ENCODE measurements at places on chromosomes 2 and 18. TPM values are rescaled to one million over a fixed set of nuclear protein-coding genes. Genes with fewer than 3 reads are reported as not detected.

Gene TXNDC2
- not detected for total RNA-seq

Gene DPP10
- total RNA-seq, result not detected

Gene KCNG2
- not detected for total RNA-seq

Gene MYO5B
- 0.18 TPM for total RNA-seq

GRCh38 chr2:152051436-152051835 is 47.4 kb downstream of the CACNB4 start:
- H3K27ac ChIP-seq, result no peak overlapping the region
- no peak for DNase-seq
- H3K36me3 ChIP-seq, result no peaks in the 10 kb centered on the region

GRCh38 chr2:415986-416610 is 128.2 kb upstream of the ALKAL2 start:
- no peak for DNase-seq
- H3K4me3 ChIP-seq, result no peak overlapping the region
- no peak overlapping the region for H3K27ac ChIP-seq
- H3K36me3 ChIP-seq, result no peaks in the 10 kb centered on the region
- no peaks in the 10 kb centered on the region for H3K4me1 ChIP-seq

GRCh38 chr2:102967451-102967850 is 205.6 kb downstream of the TMEM182 start:
- no peak overlapping the region for H3K27ac ChIP-seq
- peaks cover 2% of the 10 kb centered on the region for H3K27me3 ChIP-seq
- DNase-seq, result no peak
- no peaks in the 10 kb centered on the region for H3K4me1 ChIP-seq
- H3K4me3 ChIP-seq, result no peak overlapping the region

DNA sequence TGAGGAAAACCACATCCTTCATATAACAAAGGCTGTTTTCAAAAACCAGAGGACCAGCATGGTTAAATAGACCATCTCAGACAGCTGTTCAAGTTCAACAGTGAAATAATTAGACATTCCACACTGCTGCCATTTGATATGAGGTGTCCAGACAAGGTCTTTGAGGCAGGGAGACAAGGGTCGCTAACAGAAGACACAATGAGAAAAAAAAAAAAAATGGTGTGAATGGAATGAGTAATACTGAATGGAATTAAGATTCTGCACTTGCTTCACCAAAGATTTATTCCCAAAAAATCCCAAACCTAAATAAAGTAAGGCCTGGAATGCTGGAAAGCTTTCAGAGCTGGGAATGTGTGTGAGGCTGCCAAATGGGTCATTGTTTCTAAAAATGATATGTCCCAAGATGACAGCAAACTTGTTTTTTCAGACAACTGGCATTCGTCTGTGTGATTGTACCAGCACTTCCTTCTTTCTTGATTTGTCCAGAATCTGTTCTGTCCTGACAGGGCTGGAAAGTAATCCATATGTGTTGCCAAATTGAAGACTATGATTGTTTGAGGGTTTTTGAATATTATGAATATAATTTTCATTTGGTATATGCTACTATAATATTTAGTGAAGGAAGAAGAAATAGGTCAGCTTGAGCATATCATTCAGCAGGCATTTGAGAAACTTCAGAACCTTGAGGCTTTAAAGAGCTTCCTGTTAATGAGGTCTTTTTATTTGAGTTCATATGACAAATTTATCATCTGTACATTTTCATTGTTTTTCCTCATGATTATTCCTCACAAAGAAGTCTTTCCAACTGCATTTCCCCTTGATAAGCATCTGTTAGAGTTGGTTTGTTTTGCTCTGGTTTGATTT is 85.2 kb upstream of the ITGA4 start:
- no peaks in the 10 kb centered on the region for H3K27me3 ChIP-seq
- no peaks in the 10 kb centered on the region for H3K36me3 ChIP-seq
- H3K4me1 ChIP-seq, result peaks cover 22% of the 10 kb centered on the region
- H3K4me3 ChIP-seq, result no peak overlapping the region

DNA sequence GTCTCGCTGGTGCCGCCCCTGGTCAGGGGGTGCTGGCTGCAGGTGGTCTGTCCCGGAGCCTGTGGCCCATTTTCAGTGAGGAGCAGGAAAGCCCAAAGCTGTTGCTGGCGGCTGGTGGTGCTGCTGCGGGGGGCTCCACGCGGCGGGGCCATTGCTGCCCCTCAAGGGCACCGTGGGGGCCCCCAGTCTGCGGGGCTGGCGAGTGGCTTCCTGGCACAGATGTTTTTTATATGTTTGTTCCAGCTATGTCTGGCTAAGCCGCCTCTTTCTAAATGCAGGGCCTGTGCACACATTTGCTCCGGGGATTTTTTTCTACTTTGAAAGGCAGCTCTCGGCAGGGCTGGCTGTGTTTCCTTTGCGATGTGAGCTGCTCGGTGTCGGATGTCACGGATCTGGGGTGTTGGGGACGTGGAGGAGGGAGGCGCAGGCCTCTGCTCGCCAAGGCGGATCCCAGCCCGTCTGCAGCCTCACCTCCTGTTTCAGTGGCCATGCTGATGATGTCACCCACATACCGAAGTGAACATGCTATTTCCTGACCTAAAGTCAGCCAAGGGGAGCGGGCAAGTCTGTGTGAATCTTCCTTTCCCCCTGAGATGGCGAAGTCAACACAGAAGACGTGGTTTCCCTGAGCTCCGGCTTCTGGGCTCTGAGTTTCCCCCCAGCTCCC is 112.0 kb upstream of the CTDP1 start:
- DNase-seq, result no peak
- H3K27me3 ChIP-seq, result no peaks in the 10 kb centered on the region
- H3K36me3 ChIP-seq, result peaks cover 2% of the 10 kb centered on the region
- no peak overlapping the region for H3K27ac ChIP-seq

DNA sequence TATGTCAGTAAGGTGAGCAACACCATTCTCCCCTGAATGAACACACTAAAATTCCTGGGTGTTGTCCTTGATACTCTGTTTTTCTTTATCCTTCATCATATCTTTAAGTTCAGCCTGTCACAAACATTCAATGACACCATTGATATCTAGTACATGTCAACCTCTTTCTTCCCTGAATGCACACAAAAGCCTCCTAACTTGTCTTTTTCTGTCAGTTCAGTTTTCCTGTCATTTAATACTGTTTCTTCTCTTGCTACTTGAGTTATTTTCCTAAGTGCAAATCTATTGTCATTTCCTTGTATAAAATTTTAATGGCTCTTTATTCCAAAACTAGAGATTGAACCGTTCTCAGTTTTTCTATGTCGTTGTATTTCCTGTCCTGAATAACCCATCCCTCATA is 1107.6 kb upstream of the SLC39A10 start:
- H3K4me3 ChIP-seq, result no peak overlapping the region
- no peaks in the 10 kb centered on the region for H3K4me1 ChIP-seq
- H3K27ac ChIP-seq, result no peak overlapping the region
- H3K27me3 ChIP-seq, result no peaks in the 10 kb centered on the region
- H3K36me3 ChIP-seq, result no peaks in the 10 kb centered on the region

- no peak overlapping the region for H3K27ac ChIP-seq
- no peak for DNase-seq
- no peaks in the 10 kb centered on the region for H3K36me3 ChIP-seq
Measured at GRCh38 chr18:3511980-3512379, 62.0 kb downstream of the TGIF1 start.

DNA sequence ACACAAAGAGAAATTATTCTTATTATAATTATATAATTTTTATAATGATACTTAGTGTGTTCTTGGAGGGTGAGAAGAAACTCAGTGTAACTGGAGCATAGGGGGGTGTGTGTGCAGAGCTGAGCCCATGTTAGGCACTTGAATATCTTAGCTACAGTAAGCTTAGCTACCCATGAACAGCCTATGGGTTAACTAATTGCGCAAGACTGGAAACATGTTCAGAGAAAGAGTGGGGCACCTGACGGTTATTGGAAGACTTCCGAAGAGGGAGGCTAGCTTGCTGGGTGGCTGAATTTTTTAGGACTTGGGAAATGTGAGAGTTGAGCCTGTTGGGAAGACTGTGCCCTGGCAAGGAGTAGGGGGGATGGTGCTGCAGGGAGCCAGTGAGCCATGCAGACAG is 229.2 kb downstream of the SLC4A3 start:
- no peak for DNase-seq
- no peaks in the 10 kb centered on the region for H3K4me1 ChIP-seq
- H3K4me3 ChIP-seq, result no peak overlapping the region
- peaks cover 4% of the 10 kb centered on the region for H3K27me3 ChIP-seq
- H3K36me3 ChIP-seq, result no peaks in the 10 kb centered on the region
